SK-MEL-5 (cell line): ENCODE measurements at places on chromosomes 12 and 14. TPM values are rescaled to one million over a fixed set of nuclear protein-coding genes. Genes with fewer than 3 reads are reported as not detected.

GRCh38 chr12:73226593-73226992, 954.4 kb downstream of the TRHDE start:
- DNase-seq, result no peak

GRCh38 chr14:34604995-34605394, 25.0 kb downstream of the SNX6 start:
- no peak for DNase-seq

DNA sequence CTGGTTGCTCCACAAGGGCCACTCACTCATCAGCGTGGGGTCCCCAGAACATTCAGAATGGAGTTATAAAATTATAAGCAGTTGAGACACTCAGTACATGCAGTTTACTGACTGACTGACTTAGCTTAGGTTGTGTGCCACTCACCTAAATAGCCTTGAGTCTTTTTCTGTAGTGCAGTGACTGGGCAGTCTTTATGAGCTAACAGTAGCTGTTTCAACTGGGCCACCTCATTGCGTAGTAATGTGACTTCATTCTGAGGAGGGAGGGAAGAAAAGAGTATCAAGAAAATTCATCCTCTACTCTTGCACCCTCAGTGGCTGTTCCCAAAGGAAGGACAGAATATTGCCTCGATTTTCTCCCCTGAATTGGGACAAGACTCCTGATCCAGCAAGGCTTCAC, 15.8 kb upstream of the NPFF start:
- DNase-seq, result no peak

GRCh38 chr12:131917139-131917710, 11.9 kb upstream of the PUS1 start:
- no peak for DNase-seq

GRCh38 chr14:50311337-50311971, 575 bp downstream of the L2HGDH start:
- peak; percentile 16 for DNase-seq

DNA sequence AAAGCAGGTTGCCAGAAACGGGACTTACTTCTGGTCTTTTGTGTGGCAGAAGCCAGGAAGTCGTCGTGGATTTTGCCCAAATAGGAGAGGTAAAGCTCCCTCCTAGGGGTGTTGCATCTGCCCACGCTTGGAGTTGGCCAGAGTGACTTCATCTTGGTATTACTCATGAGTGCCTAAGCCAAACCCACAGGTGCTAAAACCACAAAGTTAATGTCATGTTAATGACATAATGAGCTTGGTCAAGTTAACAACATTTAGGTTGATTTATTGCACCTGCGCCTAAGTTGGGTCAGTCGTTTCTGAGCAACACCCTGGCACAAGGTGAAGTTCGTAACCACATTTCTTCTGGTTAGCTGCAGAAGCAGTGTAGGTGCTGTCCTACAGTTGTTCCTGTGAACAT, 225.2 kb downstream of the FUT8 start:
- no peak for DNase-seq

- DNase-seq, result peak; percentile 56
Measured at GRCh38 chr12:109358154-109358869, 10.6 kb downstream of the MYO1H start.

- no peak for DNase-seq
Measured at GRCh38 chr12:81187686-81188085, 109.8 kb downstream of the ACSS3 start.

GRCh38 chr12:106585105-106585520, 2.3 kb downstream of the RFX4 start:
- DNase-seq, result no peak

- no peak for DNase-seq
Measured at GRCh38 chr12:5317556-5317955, 114.4 kb upstream of the NTF3 start.

- no peak for DNase-seq
Measured at GRCh38 chr12:130589540-130590317, 126.4 kb downstream of the RIMBP2 start.

GRCh38 chr12:41250748-41251147, 62.6 kb downstream of the PDZRN4 start:
- peak; percentile 92 for DNase-seq

GRCh38 chr12:71415336-71416231, 24.0 kb upstream of the LGR5 start:
- DNase-seq, result peak; percentile 82

DNA sequence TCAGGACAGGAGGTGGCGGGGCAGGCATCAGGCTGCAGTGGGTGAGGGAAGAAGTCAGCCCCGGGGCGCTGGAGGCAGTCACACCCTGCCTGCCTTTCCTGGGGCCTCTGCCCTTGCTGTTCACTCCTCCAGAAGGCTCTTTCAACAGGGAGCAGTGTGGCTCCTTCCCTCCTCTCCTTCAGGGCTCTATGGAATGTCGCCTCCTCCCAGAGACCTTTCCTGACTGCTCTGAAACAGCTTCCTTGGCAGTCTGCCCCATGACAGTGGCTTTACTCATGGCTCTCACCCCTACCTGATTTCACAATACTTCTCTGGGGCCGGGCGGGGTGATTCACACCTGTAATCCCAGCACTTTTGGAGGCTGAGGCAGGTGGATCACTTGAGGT, 7.1 kb downstream of the RHOF start:
- peak; percentile 60 for DNase-seq

DNA sequence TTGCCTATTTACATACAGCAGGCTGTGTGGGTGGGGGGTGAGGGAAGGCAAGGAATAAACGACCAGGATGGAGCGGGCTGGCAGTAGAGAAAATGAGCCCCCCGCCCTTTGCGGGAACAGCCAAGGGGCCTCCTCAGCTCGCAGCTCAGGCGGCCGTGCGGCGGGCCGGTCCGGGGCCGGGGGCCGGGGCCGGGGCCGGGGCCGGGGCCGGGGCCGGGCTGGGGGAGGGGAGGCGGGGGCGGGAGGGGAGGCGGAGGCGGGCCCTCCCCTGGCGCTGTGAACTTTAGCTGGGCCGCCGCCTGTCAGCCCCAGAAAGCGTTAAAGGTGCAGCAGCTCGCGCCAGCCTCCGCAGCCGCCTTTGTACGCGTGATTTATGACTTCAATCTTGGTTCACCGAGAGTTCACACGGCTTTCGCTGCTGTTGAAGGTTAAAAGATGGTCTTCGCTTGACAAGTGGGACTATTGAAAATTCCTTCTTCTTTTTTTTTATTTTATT, 28.8 kb downstream of the HOXC4 start:
- no peak for DNase-seq

DNA sequence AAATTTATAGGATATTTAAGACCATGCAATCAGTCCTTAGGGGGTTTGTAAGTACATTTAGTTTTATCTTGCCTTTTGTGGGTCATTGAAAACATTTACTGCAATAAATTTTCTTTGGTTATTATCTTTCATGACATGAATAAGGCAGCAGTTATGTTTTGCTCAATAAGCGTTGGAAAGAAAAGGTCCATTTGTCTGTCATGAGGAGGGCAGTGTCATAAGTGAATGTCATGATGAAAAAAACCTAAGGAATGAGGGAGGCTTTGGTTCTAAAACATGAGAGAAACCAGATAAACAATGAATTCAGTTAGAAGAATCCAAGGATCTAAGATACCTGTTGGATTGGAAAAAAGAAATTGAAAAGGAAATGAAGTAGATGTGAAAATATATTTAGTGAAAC, 209.4 kb downstream of the NAV3 start:
- peak; percentile 54 for DNase-seq

- no peak for DNase-seq
Measured at GRCh38 chr14:20614038-20614840, 23.1 kb upstream of the RNASE12 start.

DNA sequence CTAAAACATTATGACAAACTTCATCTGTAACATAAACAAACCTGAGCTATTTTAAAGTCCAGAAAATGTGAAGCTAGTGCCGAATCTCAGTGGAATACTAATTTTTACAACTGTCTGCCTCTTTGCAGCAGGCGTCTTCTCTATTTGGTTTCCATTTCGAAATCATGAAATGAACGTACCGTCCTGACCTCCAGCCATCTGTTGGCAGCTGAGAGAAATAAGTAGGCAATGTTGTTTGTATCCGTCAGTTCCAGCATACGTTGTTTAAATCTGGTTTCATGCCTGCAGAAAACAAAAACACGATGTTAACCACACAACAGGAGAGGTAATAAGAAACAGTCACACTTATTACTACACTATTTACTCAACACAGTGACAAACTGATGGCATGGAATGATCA, 54.3 kb upstream of the KCNJ8 start:
- no peak for DNase-seq

DNA sequence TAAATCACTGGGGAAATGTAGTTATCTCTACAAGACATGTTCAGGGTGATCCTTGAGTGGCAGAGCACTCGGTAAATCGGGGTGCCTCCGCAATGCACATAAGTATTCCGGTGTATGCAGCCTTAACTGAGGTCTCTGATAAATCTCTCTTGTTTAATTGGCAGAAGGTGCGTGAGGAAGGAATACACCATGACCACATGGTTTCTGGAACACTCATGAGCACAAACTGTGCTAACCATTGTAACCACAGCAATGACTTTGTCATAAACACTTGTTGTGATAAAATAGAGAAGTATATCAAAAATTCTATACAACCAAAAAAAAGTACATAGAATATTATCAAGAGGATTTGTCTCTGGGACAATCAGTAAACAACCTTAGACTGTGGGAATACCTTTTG, 146.8 kb upstream of the DIO2 start:
- no peak for DNase-seq

GRCh38 chr12:104844123-104844522, 114.0 kb downstream of the SLC41A2 start:
- DNase-seq, result no peak

DNA sequence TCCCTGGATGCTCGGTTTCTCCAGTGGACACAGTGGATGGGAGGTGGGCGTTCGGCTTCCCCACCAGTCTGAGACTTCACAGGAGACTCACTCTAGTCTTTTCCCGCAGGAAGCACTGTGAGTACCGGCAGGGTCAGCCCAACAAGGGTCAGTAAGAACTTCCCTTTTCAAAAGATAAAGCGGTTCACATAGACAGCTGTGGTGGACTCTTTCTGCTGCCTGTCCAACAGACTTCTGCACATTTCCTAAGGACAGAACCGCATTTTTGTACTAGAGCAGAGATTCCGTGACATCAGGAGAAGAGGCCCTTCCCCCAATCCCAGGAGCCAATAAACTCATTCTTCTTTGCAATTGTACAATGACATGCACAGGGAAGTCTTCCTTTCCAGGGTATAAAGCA, 10.4 kb downstream of the LTBR start:
- no peak for DNase-seq

Gene WNT1
- not detected in 2 replicates for total RNA-seq

Gene HCFC2
- total RNA-seq, result 9.4 and 10.8 TPM in 2 replicates

Gene HOXC4
- total RNA-seq, result 2.2 and 2.4 TPM in 2 replicates

Gene MAGOHB
- 62.0 and 66.9 TPM in 2 replicates for total RNA-seq

Gene DBX2
- not detected in 2 replicates for total RNA-seq

Gene HSPB8
- total RNA-seq, result 28.9 and 32.6 TPM in 2 replicates

Gene PMCH
- total RNA-seq, result not detected in 2 replicates

Gene GPR68
- not detected in 2 replicates for total RNA-seq
